Astrocyte (in vitro differentiated cells and primary cell): ENCODE measurements at places on chromosomes 2 and 18. TPM values are rescaled to one million over a fixed set of nuclear protein-coding genes. Genes with fewer than 3 reads are reported as not detected.
A peak's percentile ranks its signal among the peaks of the same experiment; 100 is the strongest.

- no peak for DNase-seq
Observed at GRCh38 chr2:119520696-119521432, 3.4 kb downstream of the SCTR start.

DNA sequence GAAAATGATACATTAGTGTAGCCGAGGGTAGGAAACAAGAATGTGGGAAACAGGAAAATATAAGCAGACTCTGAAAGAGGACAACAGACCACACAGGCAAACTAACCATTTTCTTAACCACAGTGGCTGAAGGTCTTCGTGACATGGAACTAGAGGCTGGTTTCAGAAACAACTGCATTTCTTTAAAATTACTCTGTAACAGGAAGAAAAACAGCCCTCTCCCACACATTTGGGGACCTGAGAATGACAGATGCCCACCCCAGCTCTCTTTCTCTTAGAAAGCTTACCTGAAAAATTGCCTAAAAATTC lies 13.8 kb upstream of the SLC25A52 start:
- no peak for DNase-seq

- DNase-seq: no peak
Observed at GRCh38 chr2:241228081-241228859, 39.8 kb downstream of the ANO7 start.

DNA sequence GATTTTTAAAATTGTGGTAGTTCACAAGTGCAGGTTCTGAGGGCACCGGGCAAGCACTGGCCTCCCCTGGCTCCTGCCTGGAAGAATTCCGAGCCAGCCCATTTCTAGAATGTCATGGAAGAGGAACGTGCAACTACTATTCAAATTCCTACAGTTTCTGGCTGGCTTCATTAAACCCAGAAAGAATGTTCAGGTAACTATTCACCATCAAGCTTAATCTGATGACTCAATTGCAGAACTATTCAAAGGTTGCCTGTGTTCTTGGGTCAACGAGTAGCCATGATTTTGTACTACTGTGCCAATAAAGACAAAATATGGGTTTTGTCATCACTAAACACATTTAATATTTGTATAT lies 14.3 kb upstream of the MFF start:
- DNase-seq: peak; percentile 27

DNA sequence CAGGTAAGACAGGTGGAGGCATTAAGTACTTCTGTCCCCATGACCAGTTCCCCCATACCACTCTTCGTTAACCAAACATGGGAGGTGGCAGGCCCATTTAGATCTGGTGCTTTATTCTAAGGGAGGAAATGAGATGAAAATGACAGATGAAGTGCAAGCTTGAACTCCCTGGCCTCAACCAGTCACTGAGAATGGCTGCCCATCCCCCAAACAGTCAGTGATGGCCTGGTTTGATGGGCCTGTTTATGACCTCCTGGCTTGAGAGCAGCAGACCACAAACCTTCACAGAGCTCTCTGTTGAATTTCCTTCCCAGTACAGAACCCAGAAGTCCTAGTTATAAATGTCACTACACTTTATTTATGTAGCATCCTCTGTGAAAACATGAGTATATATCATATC lies 31.1 kb downstream of the EPAS1 start:
- DNase-seq: no peak

DNA sequence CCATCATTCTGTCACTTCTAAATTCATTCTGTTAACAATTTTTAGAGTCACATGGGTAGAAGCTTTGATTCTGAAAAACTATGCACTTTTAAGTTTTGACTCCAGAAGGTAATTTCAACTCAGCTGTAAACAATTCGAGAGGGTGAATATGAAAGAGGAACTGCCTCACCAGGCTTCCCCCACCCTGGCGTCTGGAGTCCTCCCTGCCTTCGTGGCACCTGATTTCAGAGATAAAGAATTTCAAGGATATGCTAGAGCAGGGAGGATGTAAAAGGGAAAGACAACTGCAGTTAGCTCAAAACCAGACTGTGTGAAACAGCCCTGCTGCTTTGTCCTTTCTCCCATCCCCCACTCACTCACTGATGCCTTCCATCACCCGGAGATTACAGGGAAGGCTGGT lies 40.7 kb downstream of the ONECUT2 start:
- no peak for DNase-seq

DNA sequence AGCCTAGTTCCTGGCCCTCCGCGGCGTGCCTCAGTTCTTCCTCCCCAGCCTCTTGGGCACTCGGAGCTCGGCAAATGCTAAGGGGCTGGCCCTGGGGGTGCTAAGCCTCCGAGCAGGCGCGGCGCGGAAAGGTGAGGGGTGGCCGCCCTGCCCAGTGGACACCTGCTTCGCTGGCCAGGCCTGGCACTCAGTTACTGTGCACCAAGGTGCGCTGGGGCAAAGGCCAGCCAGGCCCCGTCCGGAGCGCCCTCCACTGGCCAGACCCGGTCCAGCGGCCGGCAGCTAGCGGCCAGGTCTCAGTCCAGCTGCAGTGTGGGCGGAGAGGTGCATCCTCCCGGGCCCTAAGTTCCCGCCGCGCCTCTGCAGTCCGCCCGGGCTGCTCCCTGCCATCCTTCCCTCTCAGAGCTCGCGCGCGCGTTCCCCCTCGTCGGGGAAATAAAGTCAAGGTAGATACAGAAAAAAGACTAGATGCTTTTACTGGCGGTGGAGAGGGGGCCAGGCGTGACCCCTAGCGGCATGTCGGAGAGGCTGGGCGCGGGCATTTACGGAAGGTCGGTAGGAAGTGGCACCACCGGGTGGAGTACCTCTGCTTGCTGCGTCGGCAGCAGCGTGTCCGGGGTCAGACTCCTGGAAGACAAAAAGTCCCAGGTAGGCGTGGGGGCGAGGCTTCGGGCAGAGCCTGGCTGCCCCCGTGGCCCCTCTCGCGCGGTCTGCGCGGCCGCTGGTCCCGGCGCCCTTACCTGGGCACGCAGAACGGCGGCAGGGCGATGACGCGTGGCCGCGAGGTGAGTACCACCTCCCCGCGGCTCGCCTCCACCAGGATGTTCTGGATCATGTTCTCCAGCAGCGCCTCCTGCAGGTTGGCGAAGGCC lies 9.4 kb upstream of the CRYBA2 start:
- DNase-seq: no peak

- no peak for DNase-seq
Observed at GRCh38 chr2:46856336-46856735, 59.3 kb downstream of the MCFD2 start.

GRCh38 chr2:240469239-240469636 lies 33.8 kb downstream of the GPC1 start:
- no peak for DNase-seq

GRCh38 chr2:8644605-8645175 lies 37.2 kb upstream of the ID2 start:
- no peak for DNase-seq

DNA sequence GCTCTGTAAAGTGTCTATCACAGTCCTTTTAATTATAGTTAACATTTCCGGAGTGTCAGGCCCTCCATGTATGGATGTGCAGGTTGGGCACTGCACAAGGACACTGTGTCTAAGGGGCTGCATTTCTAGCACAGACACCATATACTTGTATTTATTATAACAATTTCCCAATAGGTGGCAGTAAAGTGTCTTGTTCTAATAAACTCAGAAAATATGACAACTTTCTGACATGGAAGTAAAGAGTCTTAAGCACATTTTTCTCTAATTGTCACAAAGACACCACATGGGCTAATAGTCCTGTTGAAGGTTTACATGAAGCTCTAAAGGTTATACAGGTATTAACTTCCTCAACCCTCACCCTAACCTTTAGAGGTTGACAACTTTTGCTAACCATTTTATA lies 156.6 kb downstream of the DYSF start:
- peak; percentile 38 for DNase-seq

- DNase-seq: no peak
Observed at GRCh38 chr2:147471126-147471525, 373.7 kb upstream of the ACVR2A start.

DNA sequence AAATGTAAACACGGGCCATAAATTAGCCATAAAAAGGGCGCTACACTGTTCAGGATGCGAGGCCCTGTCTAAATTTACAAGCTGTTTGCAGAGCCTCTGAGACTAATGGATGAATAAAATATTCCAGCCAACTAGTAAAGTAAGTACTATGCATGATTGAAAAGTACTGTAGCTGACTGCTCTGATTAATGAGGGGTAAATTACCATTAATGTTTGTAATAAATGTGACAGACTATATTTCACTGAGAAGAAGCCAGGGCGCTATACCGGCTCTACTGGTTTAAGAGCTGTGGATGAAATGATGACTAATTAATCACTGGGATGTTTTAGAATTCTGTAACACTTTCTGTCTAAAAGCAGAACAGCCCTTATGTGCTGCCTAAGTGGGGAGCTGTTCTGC lies 54.3 kb upstream of the RGPD4 start:
- no peak for DNase-seq

- peak; percentile 94 for DNase-seq
Observed at GRCh38 chr18:60978338-60978737, 354.9 kb upstream of the CDH20 start.

DNA sequence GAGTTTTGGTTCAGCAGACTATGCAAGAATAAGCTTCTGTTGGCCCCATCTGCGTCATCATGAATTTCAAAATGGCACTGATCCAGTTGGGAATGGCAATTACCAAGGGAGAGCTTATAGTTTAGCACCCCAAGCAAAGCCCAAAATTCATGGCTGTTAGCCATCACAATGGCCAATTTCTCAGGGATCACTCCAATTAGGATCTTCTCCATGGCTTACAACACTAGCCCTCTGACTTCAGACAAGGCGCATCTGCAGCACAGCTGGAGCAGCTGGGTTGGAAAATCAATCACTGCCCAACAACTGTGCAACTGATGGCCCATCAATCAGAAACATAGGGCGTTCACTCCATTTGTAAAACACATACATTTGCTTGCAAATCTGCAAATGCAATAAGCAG lies 273.6 kb downstream of the SRBD1 start:
- no peak for DNase-seq

- no peak for DNase-seq
Observed at GRCh38 chr18:12287131-12287681, 20.8 kb upstream of the TUBB6 start.

- DNase-seq: peak; percentile 58
Observed at GRCh38 chr2:186950694-186951093, 101.7 kb upstream of the ZSWIM2 start.

- peak; percentile 25 for DNase-seq
Observed at GRCh38 chr2:100242891-100243619, 79.2 kb downstream of the LONRF2 start.

GRCh38 chr2:5664278-5664681 lies 27.9 kb upstream of the SOX11 start:
- DNase-seq: no peak

HOXD8 gene
- not detected in 2 replicates for total RNA-seq

CHRNG gene
- total RNA-seq: not detected in 2 replicates

GATA6 gene
- total RNA-seq: 9.4 and 10.9 TPM in 2 replicates

TUBA4B gene
- not detected in 2 replicates for total RNA-seq

IL36G gene
- not detected in 2 replicates for total RNA-seq

CDK5R2 gene
- total RNA-seq: 0.75 and 1.1 TPM in 2 replicates

REG3G gene
- total RNA-seq: not detected in 2 replicates

AGXT gene
- not detected in 2 replicates for total RNA-seq
